Fibroblast of upper back skin (primary cell): ENCODE measurements at places on chromosomes 5 and 9.

GRCh38 chr5:76684756-76685519 is 31.0 kb upstream of the F2R start:
- DNase-seq = no peak

GRCh38 chr5:124902097-124902821 is 155.8 kb upstream of the ZNF608 start:
- DNase-seq = peak; percentile 59

DNA sequence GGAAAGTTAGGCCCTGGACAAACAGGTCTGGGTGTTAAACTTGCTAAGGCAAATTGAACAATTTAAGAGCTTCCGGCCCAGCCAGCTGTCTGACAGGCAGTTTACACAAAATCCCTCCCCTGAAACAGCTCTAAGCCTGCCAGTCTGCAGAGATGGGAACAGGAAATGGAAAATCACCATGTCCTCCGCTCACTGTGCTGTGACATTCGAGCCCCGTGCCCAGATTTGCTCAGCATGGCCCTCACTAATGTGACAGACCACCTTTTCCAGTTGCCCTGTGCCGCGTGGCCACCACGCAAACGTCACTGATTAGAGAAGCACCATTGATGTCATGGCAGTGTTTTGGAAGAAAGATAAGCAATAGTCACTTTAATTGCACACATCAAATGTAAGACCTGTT is 41.0 kb downstream of the CCNJL start:
- peak; percentile 12 for DNase-seq

DNA sequence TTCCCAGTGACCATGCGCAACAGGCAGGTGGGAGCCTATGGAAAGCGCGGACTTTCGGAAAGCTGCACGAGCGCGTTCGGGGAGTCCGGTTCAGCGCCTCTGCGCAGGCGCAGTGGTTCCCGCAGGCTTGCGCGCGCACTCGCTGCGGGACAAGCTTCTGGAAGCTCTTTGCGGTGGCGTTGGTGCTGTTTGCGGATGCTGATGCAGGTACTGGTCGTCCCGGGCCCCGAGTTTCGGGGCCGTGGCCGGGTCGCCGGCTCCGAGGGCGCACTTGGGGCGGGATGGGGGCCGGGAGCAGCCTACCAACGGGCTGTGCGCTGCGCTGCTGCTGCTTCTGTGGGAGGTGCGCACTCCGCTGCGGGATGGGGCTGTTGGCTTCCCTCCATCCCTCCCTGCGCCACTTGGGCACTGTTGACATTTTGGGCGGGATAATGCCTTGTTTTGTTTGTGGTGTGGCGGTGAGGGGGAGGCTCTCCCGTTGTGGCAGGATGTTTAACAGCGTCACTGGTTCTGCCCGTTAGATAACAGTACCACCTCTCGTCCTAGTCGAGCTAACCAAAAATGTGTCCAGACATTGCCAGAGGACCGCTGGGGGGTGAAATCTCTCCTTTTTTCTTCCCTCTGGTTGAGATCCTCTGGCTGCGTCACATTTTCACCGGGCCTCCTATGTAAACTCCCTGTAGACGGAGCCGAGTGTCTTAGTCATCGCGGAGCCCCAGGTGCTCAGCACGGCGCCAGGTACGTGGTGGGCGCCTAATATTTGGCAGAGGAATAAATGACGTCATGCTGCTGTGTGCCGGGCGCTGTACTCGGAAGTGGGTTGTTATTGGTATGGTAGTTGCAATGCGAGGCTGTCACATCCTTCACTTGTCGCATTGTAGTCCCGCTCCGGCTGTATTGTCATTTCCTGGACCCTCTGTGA is at the start of gene ZNF483:
Gene ZNF483 (plus strand): TSS at position 124 of the 922 bp plus-strand sequence. CDS start 2,217 bp downstream, outside the sequence.
- DNase-seq = peak; percentile 68

- DNase-seq = no peak
Measured at GRCh38 chr5:76402251-76402885, 717 bp upstream of the IQGAP2 start.

- DNase-seq = peak; percentile 17
Measured at GRCh38 chr9:107138261-107138992, 144.7 kb upstream of the RAD23B start.

DNA sequence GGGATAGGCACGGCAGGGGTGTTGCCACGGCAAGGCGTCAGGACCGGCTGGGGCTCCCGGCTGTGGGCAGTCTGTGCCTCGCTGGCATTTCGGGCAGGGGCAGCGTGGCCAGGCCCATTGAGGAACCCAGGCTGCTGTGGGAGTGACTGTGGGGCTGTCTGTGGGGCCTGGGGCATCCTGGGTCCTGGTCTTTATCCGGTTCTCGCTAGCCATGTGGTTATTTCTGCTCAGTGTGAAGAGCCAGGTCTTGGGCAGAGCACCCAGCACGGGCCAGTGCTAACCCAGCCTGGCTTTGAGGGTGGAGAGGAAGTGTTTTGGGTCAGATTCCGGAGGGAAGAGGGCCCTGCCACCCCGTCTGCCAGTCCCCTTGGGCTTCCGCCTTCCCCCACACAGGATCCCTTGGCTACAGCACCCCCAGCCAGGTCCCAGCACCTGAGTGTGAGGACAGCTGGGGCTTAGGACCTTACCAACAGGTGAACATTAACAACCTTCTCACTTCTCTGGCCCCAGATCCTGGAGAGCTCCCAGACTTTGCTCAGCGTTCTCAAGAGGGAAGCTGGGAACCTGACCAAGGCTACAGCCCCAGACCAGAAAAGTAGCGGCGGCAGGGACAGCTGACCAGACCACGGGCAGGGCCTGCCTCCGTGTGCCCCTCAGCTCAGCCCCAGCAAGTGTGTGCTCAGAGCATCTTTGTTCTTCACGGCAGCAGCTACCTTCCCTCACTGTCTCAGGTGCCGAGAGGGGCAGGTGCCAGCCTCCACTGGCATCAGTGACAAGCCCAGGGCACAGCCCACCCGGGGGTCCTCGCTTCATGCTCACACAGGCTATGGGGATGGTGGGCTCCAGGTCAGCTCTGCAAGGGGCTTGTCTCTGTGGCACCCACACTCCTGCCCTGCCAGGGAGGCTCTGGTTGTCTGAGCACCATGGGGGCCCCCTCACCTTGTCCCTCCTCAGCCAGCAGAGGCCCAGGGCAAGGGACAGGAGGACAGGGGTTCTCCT is 1.1 kb downstream of the SSNA1 start:
- no peak for DNase-seq

DNA sequence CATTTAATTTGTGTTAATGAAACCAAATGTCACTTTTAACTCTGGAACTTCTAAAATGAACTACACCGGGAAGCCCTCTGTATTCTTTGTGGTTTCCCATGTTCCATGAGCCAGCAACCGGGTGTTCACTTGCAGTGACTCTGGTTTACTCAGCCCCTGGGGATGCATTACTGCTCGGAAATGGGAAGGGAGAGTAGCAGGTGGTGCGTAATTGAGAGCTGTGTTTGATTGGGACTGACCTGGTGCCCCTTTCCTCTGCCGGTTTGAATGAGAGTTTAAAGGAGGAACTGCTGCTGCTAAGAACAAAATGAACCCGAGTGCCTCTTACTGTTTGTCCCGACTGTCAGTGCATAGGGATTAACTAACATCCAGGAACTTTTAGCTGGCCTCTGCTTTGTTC is 100.1 kb upstream of the DHFR start:
- peak; percentile 36 for DNase-seq

- DNase-seq = peak; percentile 82
Measured at GRCh38 chr5:5341531-5342292, 80.8 kb upstream of the ICE1 start.

DNA sequence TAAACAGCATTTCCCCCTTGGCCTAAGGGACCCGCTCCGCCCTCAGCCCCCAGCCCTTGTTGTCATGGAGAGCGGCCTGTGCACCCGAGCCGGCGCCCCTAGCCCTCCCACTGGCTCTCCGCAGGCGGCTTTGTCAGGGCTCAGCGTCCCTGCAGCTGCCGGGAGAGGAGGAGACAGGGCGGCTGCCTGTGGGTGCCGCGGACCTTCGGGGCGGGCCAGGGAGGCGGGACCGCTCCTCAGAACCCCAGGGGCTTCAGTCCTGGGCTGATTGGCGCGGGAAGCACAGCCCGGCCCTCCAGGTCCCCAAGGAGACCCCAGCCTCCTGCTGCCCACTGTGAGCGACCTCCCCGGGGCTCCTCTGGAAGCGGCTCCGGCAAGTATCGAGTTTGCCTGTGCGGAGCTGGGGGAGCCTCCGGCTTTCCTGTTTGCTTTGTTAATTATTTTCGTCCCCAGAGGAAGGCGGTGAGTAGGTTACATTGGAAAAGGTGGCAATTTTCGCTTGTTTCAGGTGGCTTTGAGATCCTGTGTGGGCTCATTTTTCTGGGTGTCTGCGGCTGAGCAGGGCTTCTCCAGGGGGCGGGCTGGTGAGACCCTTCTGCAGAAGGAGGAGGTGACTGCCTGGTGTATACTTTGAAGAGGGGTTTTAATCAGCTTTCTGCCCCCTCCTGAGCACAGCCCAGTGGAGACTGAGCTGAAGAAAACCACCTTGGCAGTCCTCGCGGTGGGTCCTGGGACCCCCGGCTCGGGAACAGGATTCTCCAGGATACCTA is at the start of gene FGD3:
Gene FGD3 (plus strand): TSS at position 256 of the 770 bp plus-strand sequence. CDS start 28,734 bp downstream, outside the sequence.
- DNase-seq = peak; percentile 10

- peak; percentile 34 for DNase-seq
Measured at GRCh38 chr9:5361326-5362010, 21.8 kb upstream of the RLN1 start.
